Left lung (tissue), 14 donors: ENCODE measurements at places on chromosomes 12 and 14.

DNA sequence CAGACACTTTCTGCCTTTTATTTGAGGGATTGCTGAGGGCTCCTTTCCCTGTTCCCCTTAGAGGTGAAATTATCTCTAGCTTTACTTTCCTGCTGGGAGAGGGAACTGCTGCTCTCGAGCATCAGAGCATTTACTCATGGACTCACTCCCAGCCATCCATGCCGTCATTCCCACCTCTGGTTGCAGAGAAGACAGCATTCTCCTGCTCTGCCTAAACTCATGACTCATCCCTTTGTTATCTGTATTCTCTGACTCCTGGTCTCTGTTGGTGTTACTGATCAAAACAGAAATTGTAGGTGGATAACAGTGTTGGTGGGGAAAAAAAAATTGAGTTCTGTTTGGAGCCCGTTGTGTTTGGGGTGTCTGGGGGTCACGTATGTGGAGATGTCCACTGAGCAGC, 159.3 kb downstream of the TTC8 start:
- DNase-seq: no peak

- DNase-seq: no peak
Measured at GRCh38 chr12:46572644-46573346, 200.2 kb upstream of the SLC38A2 start.

- DNase-seq: no peak
Measured at GRCh38 chr14:64826333-64826732, 53.4 kb downstream of the SPTB start.

GRCh38 chr12:14743061-14743460, 46.7 kb upstream of the GUCY2C start:
- no peak for DNase-seq

DNA sequence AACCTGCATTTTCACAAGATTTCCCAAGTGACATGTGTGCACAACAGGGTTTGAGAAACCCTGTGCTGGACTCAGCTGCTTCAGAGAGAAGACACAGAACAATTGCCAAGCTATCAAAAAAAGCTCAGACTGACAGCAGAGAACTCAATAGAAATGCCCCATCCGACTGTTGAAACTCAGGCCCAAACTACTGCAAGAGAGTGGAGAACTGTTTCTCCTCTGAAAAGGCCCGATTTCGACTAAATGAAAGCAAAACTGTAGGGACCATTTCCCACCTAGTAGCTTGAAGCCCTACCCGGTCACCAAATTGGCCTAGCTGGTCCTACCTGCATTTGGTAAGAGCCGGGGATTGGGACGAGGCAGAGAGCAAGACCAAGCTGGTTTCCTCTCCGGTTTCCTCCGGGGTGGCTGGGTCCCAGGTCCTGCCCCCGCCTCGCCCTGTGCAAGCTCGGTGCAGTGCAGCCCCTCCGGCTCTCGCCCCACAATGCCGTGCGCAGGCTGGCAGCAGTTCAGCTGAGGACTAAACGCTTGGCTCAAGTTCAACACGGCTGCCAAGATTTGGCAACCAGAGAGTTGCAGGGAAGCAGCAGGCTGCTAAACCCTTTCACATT, 1180.6 kb downstream of the VRK1 start:
- peak; percentile 73 for DNase-seq

DNA sequence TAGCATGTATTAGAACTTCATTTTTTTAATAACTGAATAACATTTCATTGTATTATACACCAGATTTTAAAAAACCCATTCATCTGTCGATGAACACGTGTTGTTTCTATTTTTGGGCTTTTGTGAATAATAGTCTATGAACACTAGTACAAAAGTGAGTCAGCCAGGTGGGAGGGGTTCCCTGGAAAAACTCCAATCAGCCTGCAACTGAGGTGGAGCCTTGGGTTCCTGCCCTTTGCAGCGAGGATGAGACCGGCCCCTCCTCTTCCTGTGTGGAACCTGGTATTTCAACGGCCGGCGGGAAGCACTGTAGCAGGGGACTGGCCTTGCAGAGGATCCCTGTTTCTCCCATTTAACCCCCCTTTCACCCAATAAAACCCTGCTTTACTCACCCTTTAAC, 56.1 kb downstream of the LMNTD1 start:
- DNase-seq: no peak

GRCh38 chr14:23093991-23094665, 808 bp downstream of the ACIN1 start:
- DNase-seq: no peak

- no peak for DNase-seq
Measured at GRCh38 chr12:12859690-12860089, 31.7 kb upstream of the GPRC5A start.

- peak; percentile 33 for DNase-seq
Measured at GRCh38 chr12:100555722-100556121, 17.8 kb upstream of the GAS2L3 start.

- DNase-seq: no peak
Measured at GRCh38 chr12:104201238-104202001, 14.2 kb upstream of the TXNRD1 start.

DNA sequence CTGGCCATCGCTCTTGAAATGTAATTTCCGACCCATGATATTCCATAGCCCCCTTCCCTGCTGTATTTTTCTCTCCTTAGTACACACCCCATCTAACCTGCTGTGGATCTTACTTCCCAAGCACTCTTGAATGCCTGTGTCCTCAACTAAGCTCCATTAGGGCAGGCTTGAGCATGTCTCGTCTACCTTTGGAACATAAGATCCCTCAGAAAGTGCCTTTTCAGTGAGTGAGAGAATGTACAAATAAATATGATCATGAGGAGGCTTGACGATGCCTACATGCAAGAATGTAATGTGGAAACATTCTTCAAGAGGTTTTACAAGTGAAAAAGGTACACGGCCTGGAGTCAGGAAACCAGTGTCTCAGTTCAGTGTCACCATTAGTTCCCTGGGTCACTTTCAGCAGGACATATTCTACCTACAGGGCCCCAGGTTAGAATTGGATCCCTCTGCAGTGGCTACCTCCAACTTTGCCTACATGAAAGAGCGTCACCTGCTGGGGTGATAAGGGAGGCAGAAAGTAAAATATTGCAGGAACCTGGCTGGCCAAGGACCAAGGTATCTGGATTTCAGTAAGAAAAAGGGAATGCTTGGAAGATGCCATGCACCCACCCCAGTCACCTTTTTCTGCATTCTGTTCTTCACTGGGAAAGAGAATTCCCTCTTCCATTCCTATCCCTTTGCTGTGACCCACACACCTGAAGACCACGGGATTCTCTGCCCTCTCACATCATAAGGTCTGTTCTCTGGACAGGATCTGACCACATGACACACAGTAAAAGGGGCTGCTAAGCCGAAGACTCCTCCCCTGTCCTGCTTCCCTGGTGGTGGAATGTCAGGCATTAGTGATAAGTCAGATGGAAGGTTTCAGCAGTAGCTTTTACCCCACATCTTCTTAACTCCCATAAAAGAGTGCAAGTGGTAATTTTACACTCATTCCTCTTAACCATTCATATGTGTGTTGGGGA, 24.6 kb upstream of the SERPINA1 start:
- no peak for DNase-seq

DNA sequence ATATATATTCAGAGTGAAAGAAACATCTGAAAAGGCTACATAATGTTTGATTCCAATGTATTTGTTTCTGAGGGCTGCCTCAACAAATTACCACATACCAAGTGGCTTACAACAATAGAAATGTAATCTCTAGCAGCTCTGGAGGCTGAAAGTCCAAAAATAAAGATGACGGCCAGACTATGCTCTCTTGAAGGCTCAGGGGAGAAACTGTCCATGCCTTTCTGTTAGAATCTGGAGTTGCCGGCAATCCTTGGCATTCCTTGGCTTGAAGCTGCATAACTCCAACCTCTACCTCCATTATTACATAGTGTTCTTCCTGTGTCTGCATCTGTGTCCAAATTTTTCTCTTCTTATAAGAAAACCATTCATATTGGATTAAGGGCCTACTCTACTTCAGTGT, 68.1 kb upstream of the PLEKHG7 start:
- DNase-seq: no peak

- no peak for DNase-seq
Measured at GRCh38 chr12:51746416-51746815, 102.1 kb downstream of the FIGNL2 start.

GRCh38 chr12:94623161-94623920, 27.0 kb downstream of the TMCC3 start:
- DNase-seq: no peak

- no peak for DNase-seq
Measured at GRCh38 chr14:63290741-63291430, 27.8 kb downstream of the GPHB5 start.

DNA sequence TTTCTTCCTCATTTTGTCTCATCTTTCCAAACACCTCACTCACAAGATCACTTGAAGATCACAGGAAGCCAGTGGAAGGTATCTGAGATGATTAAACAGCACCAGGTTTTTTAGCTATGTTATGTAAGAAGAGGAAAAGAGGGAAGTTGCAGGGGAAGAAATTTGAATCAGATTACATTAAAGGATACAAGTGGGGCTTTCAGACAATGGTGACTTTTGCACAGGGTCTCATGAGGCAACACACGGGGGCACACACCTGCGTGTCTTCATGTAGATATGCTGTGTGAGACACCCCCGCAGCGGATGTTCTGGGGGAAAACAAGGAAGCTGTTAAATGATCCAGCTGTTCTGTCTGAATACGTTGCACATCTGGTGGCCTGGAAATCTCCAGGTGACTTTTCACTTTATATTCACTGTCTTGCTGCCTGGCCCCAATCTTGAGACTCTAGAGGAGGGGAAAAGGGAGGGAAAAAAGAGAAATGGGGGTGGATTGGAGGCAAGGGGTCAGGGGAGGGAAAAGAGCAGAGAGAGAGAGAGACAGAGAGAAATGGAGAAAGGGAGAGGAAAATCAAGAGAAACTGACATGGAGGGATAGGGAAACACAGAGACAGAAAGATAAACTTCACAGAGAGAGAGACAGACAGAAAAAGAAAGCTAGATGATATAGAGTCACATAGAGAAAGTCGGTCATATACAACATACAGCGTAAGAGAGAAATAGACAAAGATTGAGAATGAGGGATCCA, 36.3 kb upstream of the PPP1CC start:
- no peak for DNase-seq

DNA sequence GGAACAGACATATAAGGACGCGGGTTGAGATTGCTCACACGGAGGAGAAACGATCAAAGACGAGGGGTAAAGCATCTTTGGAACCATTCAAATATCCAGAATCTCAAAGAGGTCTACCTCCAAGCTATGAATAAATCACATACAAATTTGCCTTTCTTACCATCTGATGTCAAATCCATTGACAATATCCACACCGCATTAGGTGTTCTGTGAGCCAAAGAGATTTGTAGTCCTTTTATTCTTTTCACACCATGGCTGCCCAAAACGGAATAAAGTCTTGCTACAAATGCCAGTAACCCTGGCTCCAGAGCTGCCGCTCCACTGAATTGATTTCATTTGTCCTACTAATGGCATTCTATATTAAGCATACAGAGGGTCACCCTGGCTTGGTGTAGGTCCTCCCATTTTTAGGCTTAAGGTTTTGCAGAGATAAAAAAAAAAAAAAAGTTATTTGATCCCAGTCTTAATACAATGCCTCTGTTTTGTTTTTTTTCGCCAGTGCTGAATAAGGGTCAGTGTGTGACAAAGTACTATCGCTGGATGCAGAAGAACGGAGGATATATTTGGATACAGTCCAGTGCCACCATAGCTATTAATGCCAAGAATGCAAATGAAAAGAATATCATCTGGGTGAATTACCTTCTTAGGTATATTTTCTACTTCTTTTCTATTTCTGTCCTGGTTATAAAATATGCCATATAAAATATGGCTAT, 157.3 kb downstream of the EGLN3 start:
- no peak for DNase-seq

- DNase-seq: no peak
Measured at GRCh38 chr12:124750149-124750656, 113.5 kb downstream of the SCARB1 start.

- no peak for DNase-seq
Measured at GRCh38 chr12:92619730-92620684, 82.8 kb upstream of the PLEKHG7 start.

GRCh38 chr12:111339321-111339938, 29.5 kb downstream of the PHETA1 start:
- no peak for DNase-seq

GRCh38 chr14:70282666-70283065, 76.8 kb downstream of the COX16 start:
- no peak for DNase-seq

GRCh38 chr14:63752449-63753169, 24.7 kb upstream of the SGPP1 start:
- DNase-seq: no peak

- no peak for DNase-seq
Measured at GRCh38 chr14:91088585-91089235, 25.2 kb upstream of the DGLUCY start.

- no peak for DNase-seq
Measured at GRCh38 chr14:78512021-78512420, 341.8 kb downstream of the NRXN3 start.

GRCh38 chr12:65628061-65628460, 196.2 kb upstream of the HMGA2 start:
- DNase-seq: no peak

DNA sequence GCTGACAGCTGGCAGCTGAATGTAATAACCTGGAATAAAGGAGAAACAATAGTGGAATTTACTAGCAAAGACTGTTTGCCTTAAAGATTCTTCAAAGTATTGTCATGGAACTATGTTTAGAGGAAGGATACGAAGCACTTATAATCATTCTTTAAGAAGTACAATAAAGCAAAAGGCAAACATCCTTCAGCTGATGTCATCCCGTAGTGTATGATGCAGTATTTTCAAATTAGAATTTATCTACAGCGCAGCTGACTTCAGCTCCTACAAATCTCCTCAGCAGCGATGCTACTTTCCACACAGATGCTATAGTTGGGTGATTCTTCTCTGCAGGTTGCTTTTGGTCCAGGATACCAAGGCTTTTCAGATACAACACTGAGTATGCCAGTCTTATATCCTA, 31.5 kb downstream of the CLEC1A start:
- DNase-seq: no peak

GRCh38 chr12:117017807-117018206, 81.4 kb downstream of the TESC start:
- DNase-seq: no peak

GRCh38 chr14:89625731-89626232, 208.7 kb upstream of the FOXN3 start:
- no peak for DNase-seq

DNA sequence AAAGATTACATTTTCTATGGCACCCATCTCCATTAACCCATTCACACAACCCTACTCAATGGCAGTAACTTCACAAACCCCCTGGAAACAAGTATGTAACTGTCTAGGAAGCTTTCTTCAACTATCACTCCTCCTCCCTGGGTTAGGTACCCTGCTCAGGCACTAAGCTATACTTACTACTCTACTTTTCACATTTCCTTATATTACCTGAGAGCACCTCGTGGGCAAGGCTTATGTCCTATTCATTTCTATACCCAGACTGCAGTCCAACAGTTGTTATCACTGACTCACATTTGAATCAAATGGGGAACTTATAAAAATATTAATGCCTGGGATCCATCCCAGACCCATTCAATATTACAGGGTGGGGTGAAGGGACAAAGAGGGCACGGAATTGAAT, 4.6 kb downstream of the PAWR start:
- DNase-seq: no peak

GRCh38 chr12:113202300-113203075, 17.0 kb downstream of the RITA1 start:
- no peak for DNase-seq

- no peak for DNase-seq
Measured at GRCh38 chr14:19851365-19851764, 23.6 kb upstream of the OR4K2 start.
